GM20000 (cell line): ENCODE measurements at places on chromosomes 4 and X.

DNA sequence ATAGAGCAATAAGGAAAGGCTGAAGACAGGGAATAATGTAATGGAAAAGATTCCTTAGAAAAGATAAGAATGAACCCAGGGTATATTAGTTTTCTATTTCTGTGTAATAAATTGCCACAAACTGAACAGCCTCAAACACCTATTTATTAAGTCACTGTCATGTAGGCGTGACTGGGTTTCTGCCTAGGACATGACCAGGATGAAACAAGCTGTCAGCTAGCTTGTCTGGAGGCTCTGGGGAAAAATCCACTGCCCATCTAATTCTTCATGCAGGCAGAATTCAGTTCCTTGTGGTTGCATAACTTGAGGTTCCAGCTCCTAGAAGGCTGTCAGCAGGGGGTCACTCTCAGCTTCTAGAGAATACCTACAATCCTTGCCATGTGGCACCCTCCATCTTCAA, 277.7 kb downstream of the TMA16 start:
- DNase-seq, result no peak

DNA sequence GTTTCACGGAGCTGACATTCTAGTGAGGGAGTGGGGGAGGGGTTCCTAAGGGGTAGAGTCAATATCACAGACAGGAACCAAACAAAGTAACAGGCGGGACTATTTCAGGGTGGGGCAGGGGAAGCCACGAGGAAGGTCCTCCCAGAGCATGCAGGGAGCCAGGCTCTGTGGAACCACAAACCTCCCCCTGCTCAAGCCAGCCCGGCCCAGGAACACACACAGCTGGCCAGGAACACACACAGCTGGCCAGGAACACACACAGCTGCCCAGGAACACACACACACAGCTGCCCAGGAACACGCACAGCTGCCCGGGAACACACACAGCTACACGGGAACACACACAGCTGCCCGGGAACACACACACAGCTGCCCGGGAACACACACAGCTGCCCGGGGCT, 24.8 kb downstream of the EVC2 start:
- DNase-seq, result no peak

DNA sequence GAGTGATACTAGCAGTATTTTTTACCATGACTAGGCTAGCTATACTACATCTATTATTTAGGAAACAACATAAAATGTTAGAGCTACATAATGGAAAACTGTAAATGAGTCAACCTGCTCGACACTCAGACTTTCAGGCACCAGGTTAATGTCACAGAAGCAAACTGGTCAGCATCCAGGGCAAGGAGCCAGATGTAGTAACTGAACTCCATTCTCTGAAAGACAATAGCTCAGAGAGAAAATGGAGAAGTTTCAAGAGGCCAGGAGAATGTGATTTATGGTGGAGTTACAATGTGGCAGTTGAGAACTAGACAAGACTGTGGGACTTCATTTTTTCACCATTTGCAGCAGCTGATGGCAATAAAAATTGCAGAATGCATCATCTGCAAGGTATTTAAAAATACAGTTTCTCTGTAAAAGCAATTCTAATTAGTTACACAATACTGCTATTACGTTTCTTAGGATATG, 342.7 kb upstream of the PABPC4L start:
- DNase-seq, result no peak

DNA sequence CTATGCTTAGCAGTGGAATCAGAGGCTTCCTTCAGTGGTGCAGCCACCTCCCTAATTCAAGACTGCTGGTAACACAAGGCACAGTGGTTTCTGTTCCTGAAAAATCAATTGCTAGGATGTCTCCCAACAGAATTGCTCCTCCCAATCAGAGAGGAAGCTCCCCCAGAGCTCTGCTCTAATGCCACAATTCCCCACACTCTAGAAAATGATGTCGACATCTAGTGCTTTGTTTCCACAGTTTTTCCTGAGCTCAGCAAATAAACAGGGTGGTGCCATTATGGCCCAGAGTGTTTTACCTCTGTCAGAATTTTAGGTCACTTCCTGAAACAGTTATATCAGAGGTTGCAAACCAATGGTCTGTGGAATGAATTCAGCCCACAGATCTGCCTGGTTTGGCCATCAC, 24.7 kb downstream of the TAB3 start:
- no peak for DNase-seq

DNA sequence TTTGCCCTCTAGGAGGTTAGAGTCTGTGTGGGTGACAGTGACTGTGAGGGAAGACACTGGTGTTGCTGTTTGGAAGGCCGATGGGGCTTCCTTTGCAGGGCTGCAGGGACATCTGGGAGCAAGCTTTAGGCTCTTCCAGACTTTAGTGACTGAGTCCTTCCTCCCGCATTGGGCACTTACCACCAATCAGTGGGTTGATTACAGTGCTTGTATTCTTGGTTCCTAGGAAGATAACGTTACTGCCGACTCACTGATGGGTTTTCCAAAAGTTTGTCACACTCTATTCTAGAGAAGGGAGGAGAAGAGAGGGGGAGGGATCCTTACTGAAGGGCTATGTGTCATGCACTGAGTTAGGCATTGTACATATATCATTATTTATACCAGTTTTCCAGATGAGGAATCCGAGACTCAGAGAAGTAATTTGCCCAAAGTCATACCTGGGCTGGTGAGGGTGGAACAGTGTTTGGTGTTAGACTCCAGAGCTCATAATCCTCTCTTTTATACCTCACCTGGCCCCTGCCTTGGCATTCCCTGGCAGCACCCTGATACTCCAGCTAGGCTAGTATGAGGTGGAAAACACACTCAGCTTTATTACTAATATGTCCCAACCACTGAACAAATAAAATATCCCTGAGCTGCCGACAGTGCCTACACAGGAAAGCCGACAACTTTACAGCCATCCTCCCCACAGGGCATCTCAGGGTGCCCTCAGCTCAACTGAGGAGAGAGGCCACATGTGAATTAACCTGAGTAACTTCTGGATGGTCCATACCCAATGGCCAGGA, 3.8 kb downstream of the CHST7 start:
- no peak for DNase-seq

GRCh38 chrX:49884290-49884862, 5.1 kb downstream of the USP27X start:
- DNase-seq, result peak; percentile 48

GRCh38 chr4:76074993-76075600, 588 bp downstream of the ART3 start:
- no peak for DNase-seq

DNA sequence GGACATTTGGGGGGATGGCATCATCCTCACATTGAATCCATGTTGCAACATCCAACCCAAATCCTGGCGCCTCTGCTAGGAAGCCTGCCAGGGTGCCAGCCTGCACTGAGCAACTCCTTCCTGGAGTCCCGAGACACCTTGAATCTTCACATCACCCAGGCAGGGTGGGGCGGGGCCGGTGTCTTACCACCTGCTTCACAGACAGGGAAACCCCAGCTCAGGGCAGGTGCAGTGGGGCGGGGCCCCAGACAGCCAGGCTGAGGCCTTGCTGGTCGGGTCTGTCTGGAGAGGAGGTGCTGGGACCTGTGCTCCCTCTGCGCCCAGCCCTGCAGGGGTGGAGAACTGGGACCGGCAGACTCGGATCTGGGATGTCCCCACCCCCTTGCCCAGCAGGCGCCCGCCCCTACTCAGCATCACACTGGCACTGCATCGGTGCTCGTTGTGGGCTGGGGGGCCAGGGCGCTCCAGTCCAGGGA, 31.5 kb upstream of the HTRA3 start:
- no peak for DNase-seq

GRCh38 chr4:38503689-38504395, 160.2 kb upstream of the KLF3 start:
- peak; percentile 23 for DNase-seq

GRCh38 chr4:127896069-127896468, 15.4 kb downstream of the PLK4 start:
- no peak for DNase-seq

DNA sequence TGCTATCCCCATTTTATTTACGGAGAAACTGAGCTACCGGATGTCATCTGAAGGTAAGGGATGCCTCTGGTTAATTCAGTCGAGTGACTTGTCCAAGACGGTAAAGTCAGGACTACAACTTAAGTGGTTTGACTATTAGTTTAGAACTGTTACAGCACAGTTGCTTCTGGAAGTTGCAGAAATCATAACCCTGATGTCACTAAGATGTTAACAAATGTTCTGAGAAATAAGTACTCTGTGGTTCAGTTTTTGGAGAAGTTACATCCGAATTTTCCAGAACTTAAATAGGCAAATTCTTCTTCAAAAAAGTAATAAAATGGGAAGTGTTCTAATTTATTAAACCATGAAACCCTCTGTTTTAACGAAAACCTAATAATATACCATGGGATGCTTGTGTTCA, 3.1 kb downstream of the PPA2 start:
- no peak for DNase-seq

DNA sequence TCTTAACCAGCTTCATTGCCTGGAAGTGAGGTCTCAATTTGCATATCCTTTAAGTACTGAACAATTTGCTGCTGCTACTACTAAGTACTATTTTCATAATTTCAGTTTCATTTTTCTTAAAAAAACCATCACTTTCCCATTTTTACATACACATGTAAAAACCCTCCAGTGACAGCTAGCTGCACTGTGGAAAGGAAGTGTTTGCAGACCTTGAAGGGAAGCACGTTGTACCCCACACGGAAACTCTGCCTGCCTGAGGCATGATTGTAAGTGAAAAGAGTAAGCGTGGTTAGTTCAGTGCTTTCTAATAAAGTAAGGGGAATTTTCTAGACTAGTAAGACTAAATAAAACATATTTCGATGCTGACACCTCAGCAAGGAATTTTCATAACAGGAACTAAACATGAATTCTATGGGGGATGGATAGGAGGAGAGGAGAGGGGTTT, 103.6 kb downstream of the RAPGEF2 start:
- DNase-seq, result peak; percentile 48

- DNase-seq, result no peak
Measured at GRCh38 chrX:16458208-16458607, 191.8 kb upstream of the S100G start.

DNA sequence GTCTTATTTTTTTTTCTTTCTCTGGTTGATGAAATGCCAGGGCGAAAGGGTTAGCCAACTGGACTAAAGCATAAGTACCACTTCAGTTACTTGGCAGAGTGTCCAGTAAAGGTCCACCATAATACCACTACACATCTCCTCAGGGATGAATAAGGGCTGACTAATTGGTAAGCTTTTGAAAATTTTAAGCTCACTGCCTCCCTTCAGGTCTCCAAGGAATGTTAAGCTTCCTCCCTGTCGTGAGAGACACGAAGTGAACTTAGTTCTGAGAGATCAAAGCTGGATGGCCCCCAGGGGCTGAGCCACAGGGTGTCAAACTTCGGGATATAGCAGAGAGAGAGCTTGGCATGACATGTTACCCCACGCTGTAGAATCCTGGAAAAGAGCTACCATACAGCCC, 111.4 kb downstream of the VSIG4 start:
- no peak for DNase-seq

DNA sequence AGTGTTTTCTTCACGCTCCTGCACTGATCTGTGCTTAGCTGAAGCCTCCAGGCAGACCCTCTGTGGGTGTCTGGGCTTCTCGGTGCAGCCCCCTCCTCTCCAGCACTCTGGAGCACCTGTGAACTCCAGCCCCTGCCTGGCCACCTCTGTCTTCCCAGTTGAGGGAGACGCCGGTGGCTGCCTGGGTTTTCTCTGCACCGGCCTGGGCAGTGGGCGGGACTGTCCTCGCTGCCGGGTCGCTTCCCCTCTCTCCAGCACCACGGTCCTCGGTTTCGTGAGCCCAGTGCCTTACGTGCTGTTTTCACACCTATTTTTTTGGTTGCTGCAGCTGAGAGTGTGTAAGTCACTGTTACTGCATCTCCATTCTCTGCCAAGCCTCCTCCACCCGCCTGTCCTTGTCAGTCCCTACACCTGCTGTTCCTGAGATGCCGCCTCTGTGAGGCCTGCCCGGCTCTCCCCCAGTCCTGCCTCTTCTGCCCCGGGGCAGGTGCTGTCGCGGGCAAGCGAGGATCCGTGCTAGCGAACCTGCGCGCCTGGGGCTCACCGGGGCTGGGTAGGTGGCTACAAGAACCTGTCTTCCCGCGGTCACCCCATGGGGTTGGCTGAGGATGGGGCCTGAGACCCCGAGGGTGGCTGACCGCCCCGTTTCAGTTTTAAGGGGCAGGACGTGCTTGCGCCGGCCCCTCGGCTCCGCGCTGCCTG, 2.4 kb upstream of the FGFRL1 start:
- no peak for DNase-seq

- no peak for DNase-seq
Measured at GRCh38 chr4:95606739-95607138, 58.0 kb upstream of the UNC5C start.

GRCh38 chr4:47075919-47076318, 44.6 kb downstream of the GABRB1 start:
- DNase-seq, result no peak

- DNase-seq, result no peak
Measured at GRCh38 chr4:88893961-88894360, 163.0 kb downstream of the FAM13A start.

DNA sequence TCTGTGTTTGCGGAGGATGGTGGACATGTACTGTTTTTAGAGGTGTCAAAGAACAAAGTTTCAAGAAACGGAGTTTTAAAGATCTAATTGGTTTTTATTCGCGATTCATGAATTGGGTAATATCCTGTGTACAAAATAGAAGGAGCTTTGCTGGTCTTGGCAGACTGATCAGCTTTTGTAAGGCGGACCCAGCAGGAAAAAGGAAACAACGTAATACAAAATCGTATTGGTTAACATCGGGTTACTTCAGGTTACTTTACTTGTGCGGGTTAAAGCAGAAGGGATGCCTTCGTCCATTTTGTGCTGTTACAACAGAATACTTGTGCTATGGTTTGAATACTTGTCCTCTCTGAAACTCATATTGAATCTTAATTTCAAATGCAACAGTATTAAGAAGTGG, 11.4 kb upstream of the NYX start:
- DNase-seq, result no peak

DNA sequence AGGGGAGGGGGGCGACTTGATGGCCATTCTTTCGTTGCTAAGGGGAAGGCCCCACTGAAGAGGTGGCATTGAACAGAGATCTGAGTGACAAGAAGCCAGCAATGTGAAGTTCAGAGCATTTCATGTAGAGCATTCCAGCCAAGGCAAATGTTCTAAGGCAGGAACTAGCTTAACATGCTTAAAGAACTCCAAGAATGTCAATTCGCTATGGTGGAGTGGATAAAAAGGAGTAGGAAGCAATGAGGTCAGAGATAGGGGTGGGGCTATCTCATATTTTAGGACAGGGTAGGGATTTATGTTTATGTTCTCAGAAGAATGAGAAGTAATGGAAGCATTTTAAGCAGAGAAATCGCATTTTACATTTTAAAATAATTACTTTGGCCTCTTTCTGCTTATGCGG, 130.9 kb downstream of the TTC29 start:
- no peak for DNase-seq

GRCh38 chr4:107951551-107951950, 20.2 kb downstream of the CYP2U1 start:
- DNase-seq, result no peak

DNA sequence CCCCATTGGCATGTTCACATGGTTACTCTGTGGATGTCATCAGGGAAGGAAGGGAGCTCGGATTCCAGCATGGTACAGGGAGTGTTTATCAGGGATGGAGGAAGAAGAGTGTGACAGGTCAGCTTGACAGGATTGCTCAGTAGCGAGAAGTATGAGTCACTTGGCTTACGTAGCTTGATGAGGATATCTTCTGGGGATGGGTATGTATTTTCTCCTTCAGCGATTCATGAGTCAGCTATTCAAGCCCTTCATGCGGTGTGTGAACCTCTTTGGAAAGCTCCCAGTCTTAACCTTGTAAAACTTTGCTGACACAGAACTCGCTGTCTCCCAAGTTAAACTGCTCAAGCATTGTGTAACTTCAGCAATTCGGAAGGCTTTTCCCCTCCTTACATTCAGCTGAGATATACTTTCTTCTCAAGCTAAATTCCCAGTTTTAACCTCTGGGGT, 275.4 kb downstream of the ARHGAP10 start:
- no peak for DNase-seq

GRCh38 chrX:51860679-51861078, 32.7 kb upstream of the MAGED1 start:
- peak; percentile 5 for DNase-seq
